ENCODE measurements at places on chromosomes 1 and 21. TPM values are rescaled to one million over a fixed set of nuclear protein-coding genes. Genes with fewer than 3 reads are reported as not detected.

DNA sequence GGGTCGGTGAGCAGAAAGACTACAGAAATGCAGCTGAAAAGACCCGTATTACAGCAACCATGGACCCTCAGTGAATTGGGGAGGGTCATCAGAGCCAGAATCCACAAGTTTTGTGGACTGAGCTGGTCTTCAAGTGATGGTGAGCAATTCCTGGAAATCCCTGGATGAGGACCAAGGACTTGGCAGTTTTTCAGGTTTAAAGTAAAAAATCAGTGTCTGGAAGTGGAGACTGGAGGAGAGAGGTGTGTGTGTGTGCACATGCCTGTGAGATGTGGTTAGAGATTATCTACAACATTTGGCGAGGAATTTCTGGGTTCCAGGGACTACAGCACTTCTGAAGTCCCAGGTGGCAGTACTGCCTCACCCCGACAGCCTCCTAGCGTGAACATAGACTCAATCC is 56.4 kb downstream of the KIRREL1 start:
- no peak overlapping the region for H3K27ac ChIP-seq
- peak; percentile 32 for DNase-seq
- no peak overlapping the region for H3K4me3 ChIP-seq
- H3K27me3 ChIP-seq, result no peaks in the 10 kb centered on the region
- H3K4me1 ChIP-seq, result peaks cover 25% of the 10 kb centered on the region
- H3K36me3 ChIP-seq, result no peaks in the 10 kb centered on the region

GRCh38 chr1:209707308-209707707 is 2.7 kb downstream of the HSD11B1 start:
- no peak overlapping the region for H3K27ac ChIP-seq
- H3K4me1 ChIP-seq, result peaks cover 14% of the 10 kb centered on the region
- H3K4me3 ChIP-seq, result no peak overlapping the region

NRAS gene
- total RNA-seq, result 70.7 TPM

DNA sequence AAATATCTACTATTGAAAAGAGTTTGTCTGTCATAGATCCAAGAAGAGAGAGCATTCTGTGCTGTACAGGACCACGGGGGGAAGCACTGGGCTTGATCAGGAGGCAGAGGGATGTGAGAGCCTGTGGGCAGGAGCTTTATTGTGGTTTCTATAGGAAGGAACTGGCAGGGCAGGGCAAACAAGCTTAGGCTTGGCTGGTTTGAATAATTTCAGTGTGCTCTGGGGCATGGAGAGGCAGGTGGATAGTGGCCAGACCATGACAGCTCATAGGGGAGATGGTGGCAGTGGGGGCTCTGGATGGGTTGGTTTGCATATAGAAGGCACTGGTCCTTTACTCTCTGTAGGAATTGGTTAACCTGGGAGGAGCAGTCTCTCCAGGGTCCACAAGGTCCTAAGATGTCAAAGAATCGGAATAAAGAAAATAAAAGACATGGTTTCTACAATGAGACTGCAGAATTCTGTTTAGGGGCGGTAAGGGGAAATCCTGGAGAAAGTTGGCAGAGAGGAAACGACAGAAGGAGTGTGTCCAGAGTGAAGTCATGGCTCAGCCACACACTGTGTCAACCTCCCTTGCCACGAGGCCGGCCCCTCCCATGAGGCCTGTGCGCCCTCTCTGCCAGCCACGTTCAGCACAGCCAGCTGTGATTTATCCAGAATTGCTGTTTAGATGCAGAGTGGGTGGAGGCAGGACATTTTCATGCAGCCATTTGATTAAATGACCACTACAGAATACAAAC is 81.7 kb upstream of the PGBD5 start:
- no peak overlapping the region for H3K27ac ChIP-seq
- H3K4me3 ChIP-seq, result no peak overlapping the region
- H3K27me3 ChIP-seq, result no peaks in the 10 kb centered on the region

OLFML2B gene
- total RNA-seq, result 1.4 TPM

- H3K36me3 ChIP-seq, result no peaks in the 10 kb centered on the region
- no peak overlapping the region for H3K27ac ChIP-seq
- no peak overlapping the region for H3K4me3 ChIP-seq
- H3K27me3 ChIP-seq, result no peaks in the 10 kb centered on the region
- peaks cover 5% of the 10 kb centered on the region for H3K4me1 ChIP-seq
- DNase-seq, result peak; percentile 42
These were observed 10.7 kb downstream of the TMEM81 start for GRCh38 chr1:205073511-205073910.

- H3K27ac ChIP-seq, result no peak overlapping the region
- no peaks in the 10 kb centered on the region for H3K27me3 ChIP-seq
- no peak for DNase-seq
These were observed 10.2 kb downstream of the RPS6KA1 start for GRCh38 chr1:26539722-26540121.

GRCh38 chr1:96837781-96838216 is 116.2 kb downstream of the PTBP2 start:
- no peaks in the 10 kb centered on the region for H3K36me3 ChIP-seq
- no peaks in the 10 kb centered on the region for H3K27me3 ChIP-seq
- peaks cover 2% of the 10 kb centered on the region for H3K4me1 ChIP-seq

DNA sequence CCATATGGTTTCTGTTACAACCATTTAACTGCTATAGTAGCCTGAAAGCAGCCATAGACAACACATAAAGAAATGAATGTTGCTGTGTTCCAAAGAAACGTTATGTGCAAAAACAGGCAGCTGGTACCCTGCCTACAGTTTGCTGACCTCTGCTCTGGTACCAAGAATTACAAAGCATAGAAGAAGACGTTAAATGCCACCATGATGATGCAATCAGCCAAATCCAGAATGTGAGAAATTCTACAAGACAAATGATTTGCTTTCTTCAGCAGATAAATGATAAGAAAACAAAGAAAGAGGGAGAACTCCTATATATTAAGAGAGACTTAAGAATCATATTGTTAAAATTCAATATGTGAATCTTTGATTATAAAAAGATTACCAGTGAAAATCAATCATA is 97.8 kb upstream of the PDE4B start:
- no peak overlapping the region for H3K4me3 ChIP-seq
- no peaks in the 10 kb centered on the region for H3K27me3 ChIP-seq
- 0 out of 2 replicates have a peak, but pooled peaks cover 4% of the 10 kb centered on the region for H3K4me1 ChIP-seq
- no peaks in the 10 kb centered on the region for H3K36me3 ChIP-seq
- no peak overlapping the region for H3K27ac ChIP-seq

DNA sequence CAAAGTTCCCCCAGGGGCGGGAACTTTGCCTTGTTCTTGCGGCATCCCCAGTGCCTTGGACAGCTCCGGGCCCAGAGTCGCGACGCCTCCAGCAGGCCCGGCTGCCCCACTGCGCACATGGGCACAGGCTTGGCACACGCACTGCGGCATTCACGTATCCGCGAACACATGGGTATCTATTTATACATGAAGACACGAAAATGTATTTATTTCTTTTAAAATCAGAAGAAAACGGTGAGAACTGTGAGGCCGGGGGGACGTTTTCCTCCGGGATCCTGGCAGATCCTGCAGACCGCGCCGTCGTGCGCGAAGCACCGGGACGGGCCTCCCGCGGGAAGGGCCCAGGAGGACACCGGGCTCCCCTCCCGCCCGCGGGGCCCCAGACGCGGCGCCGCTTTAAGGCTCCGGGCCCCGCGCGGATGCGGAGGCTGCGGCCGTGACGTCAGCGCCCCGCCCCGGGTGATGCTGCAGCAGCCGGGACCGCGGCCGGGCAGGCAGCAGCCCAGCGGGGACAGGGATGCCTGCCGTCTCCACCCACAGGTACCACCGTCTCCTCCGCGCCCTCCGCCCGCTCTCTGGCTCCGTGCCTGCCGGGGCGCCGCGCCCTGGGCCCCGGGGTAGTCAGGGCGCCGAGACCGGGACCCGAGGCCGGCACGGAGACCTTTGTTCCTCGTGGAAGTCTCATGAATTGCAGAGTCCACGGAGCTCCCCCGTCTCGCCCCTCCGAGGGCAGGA is at the start of gene SLC45A1:
Gene SLC45A1 (plus strand): TSS at position 468 of the 735 bp plus-strand sequence. CDS start 6,216 bp downstream, outside the sequence.
- H3K4me3 ChIP-seq, result peak within 1 kb of the TSS; percentile 79
- no peaks in the 10 kb centered on the region for H3K27me3 ChIP-seq
- H3K4me1 ChIP-seq, result no peaks in the 10 kb centered on the region
- no peak within 1 kb of the TSS for H3K27ac ChIP-seq
- H3K36me3 ChIP-seq, result no peaks in the 10 kb centered on the region
- peak; percentile 89 for DNase-seq

DNA sequence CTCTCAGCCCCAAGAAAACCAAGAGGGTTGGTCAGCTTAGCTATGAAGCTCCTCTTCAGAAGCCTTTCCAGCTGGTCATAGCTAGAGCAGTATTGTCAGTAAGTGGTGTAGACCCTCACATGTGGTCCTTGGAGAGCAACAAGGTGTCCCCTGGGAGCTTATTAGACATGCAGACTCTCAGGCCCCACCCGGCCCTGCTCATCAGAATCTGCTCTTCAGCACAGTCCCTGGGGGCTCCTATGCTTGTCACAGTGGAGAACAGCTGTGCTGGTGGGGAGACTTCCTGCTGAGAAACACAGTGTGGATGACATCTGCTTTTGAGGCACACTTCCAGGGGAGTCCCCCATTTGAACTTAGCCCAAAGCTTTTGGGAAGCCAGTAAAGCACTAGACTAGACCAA is 21.9 kb upstream of the NEK2 start:
- DNase-seq, result no peak
- no peaks in the 10 kb centered on the region for H3K4me1 ChIP-seq
- H3K27me3 ChIP-seq, result peaks cover 9% of the 10 kb centered on the region
- H3K4me3 ChIP-seq, result no peak overlapping the region
- no peaks in the 10 kb centered on the region for H3K36me3 ChIP-seq
- no peak overlapping the region for H3K27ac ChIP-seq

- no peak overlapping the region for H3K4me3 ChIP-seq
- H3K36me3 ChIP-seq, result no peaks in the 10 kb centered on the region
These were observed 132.4 kb downstream of the MAP3K21 start for GRCh38 chr1:233459968-233460367.

GRCh38 chr1:204888294-204888693 is 17.6 kb downstream of the NFASC start:
- no peaks in the 10 kb centered on the region for H3K36me3 ChIP-seq
- H3K27ac ChIP-seq, result peak overlapping the region; percentile 54
- H3K4me1 ChIP-seq, result peaks cover 69% of the 10 kb centered on the region
- H3K27me3 ChIP-seq, result no peaks in the 10 kb centered on the region
- peak; percentile 64 for DNase-seq

DNA sequence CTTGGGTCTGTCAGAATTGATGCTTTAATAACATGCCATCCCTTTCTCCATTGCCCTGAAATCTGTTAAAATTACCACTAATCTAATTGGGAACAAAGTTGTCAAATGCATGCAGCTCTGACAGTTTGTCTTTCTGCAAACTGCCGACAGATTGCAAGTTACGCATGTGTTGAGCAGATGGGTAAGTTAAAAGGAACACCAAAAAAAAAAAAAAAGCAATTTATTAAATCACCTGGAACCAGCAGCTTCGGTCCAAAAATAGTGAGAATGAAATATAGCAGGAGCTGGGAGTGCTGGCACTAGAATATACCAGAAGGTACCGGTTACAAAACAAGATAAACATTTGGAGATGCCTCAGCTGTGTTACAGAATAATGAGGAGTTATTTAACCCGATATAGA is 149.6 kb upstream of the C1orf87 start:
- no peak overlapping the region for H3K27ac ChIP-seq
- no peaks in the 10 kb centered on the region for H3K36me3 ChIP-seq
- H3K27me3 ChIP-seq, result no peaks in the 10 kb centered on the region
- no peak overlapping the region for H3K4me3 ChIP-seq
- DNase-seq, result no peak

DNA sequence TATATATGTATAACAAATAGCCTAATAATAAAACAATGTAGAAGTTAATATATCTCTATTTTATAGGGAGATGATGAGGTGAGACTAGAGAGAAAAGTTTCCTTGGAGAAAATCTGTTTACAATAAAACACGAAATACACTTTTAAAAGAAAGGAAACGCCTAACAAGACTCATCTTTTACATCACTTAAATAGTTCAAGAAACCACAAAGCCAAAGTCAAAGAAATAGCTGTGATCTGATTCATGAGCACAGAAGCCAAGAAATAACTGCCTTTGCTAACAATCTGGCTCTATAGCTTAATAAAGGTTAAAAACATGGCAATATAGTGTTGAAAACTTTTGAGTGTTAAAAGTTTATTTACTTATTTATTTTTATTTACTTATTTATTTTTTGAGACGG is 61.5 kb downstream of the TOR3A start:
- no peaks in the 10 kb centered on the region for H3K27me3 ChIP-seq
- peaks cover 58% of the 10 kb centered on the region for H3K4me1 ChIP-seq
- DNase-seq, result peak; percentile 95
- peak overlapping the region; percentile 98 for H3K27ac ChIP-seq
- H3K36me3 ChIP-seq, result peaks cover 8% of the 10 kb centered on the region

- no peaks in the 10 kb centered on the region for H3K27me3 ChIP-seq
- H3K27ac ChIP-seq, result peak overlapping the region; percentile 64
- peak; percentile 74 for DNase-seq
- peaks cover 29% of the 10 kb centered on the region for H3K4me1 ChIP-seq
- H3K36me3 ChIP-seq, result no peaks in the 10 kb centered on the region
These were observed 205.4 kb downstream of the NFIA start for GRCh38 chr1:61287734-61288133.

Data from GM23248 (cell line).